ENCODE measurements at places on chromosomes 7 and 10.

DNA sequence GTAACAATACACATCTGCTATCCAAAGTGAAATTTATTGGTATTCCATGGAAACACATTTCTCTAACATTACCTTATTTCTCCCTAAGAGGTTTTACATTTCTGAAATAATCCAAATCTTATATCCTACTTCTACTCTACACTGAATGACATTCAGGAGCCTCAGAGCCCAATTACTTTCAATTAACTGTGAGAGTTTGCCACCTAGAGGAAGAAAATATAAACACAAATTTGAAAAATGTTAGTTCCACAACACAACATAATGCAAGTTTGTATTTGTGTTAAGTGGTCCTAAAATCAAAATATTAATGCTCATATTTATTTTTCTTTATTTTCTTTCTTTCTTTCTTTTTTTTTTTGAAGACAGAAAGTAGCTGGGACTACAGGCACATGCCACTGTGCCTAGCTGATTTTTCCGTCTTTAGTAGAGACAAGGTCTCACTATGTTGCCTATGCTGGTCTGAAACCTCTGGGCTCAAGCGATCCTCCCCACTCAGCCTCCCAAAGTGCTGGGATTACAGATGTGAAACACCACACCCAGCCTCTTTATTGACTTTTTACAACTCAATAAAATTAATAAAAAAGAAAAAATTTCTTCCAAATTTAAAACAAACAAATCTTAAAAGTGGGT is 46.0 kb downstream of the ATAD1 start:
- DNase-seq: no peak

- no peak for DNase-seq
Measured at GRCh38 chr7:87447116-87447635, 28.3 kb downstream of the ABCB4 start.

- no peak for DNase-seq
Measured at GRCh38 chr7:137354396-137354795, 10.9 kb upstream of the PTN start.

DNA sequence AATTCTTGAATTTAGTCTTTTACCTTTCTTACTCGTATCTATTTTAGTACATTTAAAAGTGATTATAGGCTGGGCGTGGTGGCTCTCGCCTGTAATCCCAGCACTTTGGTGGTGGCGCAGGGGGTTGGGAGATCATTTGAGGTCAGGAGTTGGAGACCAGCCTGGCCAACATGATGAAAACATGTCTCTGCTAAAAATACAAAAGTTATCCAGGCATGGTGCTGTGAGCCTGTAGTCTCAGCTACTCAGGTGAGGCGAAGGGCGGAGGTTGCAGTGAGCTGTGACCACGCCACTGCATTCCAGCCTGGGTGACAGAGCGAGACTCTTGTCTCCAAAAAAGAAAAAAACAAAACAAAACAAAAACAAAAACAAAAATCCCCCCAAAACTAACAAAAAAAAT is 12.2 kb downstream of the PRKCQ start:
- no peak for DNase-seq

DNA sequence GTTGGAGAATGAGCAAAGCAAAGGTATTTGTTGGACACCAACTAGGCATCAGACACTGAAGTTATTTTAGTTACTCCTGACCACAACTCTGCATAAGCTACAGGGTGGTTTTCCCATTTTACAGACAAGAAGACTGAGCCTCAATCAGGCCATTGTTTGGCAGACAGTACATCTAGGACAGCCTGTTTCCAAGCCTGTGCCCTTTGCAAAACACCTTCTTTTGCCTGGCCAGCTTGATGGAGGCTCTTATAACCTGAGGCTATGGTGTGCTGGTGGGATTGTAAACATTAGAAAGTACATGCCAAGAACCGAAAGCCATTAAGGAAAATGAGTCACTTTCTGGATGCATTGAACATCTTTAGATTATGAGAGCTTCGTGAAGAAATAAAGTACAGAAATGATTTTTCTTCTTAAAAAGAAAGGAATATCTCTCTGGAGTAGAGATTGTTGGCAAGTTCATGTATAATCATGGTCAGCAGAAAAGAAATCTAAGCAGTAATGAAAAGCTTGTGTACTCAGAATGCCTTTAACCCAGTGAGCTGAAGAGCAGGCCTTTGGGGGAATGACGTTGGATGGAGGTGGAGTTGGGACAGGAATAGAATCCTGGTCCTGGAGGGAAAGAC is 140.6 kb downstream of the KIAA1217 start:
- no peak for DNase-seq

DNA sequence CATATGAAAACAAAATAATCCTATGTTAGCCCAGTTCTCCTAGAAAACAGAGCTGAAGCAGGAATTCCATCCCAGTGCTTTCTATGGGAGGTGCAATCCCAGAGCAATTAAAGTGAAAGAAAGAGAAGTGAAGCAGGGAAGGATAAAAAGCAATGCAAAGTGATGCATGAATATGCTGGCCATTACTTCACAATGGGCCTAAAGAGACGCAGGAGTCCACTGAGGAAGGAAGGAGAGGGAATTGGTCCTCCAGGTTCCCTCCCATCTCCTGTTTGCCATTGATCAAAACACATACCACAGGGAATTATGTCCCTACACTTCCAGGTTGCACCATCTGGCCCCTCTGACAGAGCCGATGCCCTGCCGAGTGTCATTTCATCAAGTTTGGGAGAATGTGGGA is 392.2 kb upstream of the NFE2L3 start:
- no peak for DNase-seq

Measured in effector memory CD8-positive, alpha-beta T cell (primary cell).